ENCODE measurements at places on chromosomes 16 and 17. TPM values are rescaled to one million over a fixed set of nuclear protein-coding genes. Genes with fewer than 3 reads are reported as not detected.

Gene FOXJ1
- total RNA-seq = not detected

DNA sequence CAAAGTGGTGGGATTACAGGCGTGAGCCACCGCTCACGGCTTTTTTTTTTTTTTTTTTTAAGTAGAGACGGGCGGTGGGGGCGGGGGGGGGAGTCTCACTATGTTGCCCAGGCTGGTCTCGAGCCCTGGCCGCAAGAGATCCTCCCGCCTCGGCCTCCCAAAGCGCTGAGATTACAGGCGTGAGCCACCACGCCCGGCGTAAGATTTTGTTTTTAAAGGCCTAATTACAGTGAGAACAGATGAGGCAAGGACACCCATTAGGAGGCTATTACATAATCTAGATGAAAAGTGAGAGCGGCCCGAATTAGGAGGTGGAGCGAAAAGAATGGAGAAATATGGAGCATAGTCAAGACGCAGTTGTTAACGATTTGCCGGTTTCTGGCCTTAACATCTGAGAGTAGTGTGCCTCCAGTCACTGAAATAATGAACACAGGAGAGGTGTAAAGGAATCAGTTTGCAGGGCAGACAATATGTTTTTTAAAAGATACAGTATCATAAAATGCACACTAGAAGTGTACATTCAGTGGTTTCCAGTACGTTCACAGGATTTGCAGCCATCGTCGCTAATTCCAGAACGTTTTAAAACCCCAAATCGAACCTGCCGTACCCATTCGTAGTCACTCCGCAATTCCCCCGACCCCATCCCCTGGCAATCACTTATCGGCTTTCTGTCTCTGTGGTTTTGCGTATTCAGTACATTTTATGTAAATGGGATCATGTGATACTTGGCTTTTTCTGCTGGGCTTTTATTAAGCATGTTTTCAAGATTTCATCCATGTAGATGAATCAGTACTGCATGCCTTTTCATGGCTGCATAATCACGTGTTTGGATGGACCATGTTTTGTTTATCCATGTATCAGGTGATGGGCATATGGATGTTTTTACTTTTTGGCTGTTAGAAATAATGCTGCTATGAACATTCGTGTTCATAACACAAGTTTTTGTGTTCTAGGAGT lies 1.4 kb upstream of the SLX4 start:
- H3K4me3 ChIP-seq = peak overlapping the region; percentile 97
- DNase-seq = peak; percentile 82
- peaks cover 21% of the 10 kb centered on the region for H3K36me3 ChIP-seq
- peak overlapping the region; percentile 91 for H3K27ac ChIP-seq
- H3K27me3 ChIP-seq = no peaks in the 10 kb centered on the region

DNA sequence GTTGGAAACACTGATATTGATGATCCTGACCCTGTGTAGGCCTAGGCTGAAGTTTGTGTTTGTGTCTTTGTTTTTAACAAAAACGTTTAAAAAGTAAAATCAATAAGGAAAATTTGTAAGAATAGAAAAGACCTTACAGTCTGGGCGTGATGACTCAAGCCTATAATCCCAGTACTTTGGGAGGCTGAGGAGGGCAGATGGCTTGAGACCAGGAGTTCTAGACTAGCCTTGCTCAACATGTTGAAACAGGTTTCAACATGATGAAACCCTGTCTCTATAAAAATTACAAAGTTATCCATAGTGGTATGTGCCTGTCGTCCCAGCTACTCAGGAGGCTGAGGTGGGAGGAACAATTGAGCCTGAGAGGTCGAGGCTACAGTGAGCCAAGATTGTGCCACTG lies 18.3 kb upstream of the TOM1L1 start:
- no peak for DNase-seq
- H3K4me3 ChIP-seq = no peak overlapping the region
- no peak overlapping the region for H3K27ac ChIP-seq
- H3K36me3 ChIP-seq = no peaks in the 10 kb centered on the region
- no peaks in the 10 kb centered on the region for H3K4me1 ChIP-seq

DNA sequence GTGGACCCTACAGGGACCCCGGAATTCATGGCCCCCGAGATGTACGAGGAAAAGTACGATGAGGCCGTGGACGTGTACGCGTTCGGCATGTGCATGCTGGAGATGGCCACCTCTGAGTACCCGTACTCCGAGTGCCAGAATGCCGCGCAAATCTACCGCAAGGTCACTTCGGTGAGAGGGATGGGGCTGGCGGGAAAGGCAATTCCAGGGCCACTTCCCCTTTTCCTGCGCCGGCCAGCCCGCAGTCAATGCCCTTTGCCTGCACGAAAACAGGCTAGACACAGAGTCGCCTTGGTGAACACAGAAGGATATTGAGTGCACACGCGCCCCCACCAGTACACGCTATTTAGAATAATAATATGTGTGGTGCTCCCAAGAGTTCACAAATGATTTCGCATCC lies 4.0 kb downstream of the WNK4 start:
- DNase-seq = no peak
- no peaks in the 10 kb centered on the region for H3K4me1 ChIP-seq
- no peaks in the 10 kb centered on the region for H3K36me3 ChIP-seq
- no peaks in the 10 kb centered on the region for H3K27me3 ChIP-seq
- H3K27ac ChIP-seq = no peak overlapping the region

- H3K27ac ChIP-seq = no peak overlapping the region
- H3K36me3 ChIP-seq = no peaks in the 10 kb centered on the region
- no peak for DNase-seq
- no peak overlapping the region for H3K4me3 ChIP-seq
- 0 out of 2 replicates have a peak, but pooled peaks cover 2% of the 10 kb centered on the region for H3K4me1 ChIP-seq
These were observed 30.3 kb upstream of the RPH3AL start for GRCh38 chr17:382644-383533.

- H3K27ac ChIP-seq = peak overlapping the region; percentile 28
- peaks cover 53% of the 10 kb centered on the region for H3K36me3 ChIP-seq
- no peak overlapping the region for H3K4me3 ChIP-seq
- peak; percentile 68 for DNase-seq
- H3K27me3 ChIP-seq = no peaks in the 10 kb centered on the region
- H3K4me1 ChIP-seq = peaks cover 41% of the 10 kb centered on the region
These were observed 70.8 kb downstream of the XPO6 start for GRCh38 chr16:28140788-28141618.

Measured in Karpas-422 (cell line).